ENCODE measurements at places on chromosomes 4 and X. TPM values are rescaled to one million over a fixed set of nuclear protein-coding genes. Genes with fewer than 3 reads are reported as not detected.

GRCh38 chr4:75232546-75232945 lies 281.7 kb downstream of the RCHY1 start:
- no peak for ATAC-seq

DNA sequence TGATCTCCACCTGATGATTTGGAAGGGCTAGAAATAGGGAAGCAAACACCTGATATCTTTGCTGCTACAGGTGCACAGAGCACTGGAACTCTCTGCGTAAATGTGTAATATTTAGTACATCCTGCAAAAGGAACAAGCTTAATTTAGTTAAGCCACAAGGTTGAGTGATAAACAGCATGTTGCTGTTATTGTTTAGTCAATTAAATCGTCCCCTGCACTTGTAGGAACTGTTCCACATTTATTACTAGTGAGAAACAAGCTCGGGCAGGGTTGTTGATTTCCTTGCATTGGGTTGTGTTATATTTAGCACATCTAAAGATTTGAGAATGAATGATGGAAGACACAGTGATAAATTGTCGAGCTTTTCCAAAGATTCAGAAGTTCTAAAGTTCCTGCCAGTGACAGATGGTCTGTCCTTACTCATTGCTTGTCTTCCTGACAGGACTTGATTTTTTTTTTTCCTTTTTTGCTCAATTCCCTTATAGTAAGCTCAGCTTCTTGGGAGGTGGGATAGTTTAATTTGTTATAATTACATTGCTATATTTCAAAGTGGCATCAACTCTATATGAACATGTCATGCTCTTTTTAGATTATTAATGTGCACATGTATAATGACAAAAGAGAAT lies 627.0 kb upstream of the ATOH1 start:
- ATAC-seq = no peak

- no peak for ATAC-seq
Measured at GRCh38 chr4:156771171-156771837, 200.3 kb downstream of the PDGFC start.

DNA sequence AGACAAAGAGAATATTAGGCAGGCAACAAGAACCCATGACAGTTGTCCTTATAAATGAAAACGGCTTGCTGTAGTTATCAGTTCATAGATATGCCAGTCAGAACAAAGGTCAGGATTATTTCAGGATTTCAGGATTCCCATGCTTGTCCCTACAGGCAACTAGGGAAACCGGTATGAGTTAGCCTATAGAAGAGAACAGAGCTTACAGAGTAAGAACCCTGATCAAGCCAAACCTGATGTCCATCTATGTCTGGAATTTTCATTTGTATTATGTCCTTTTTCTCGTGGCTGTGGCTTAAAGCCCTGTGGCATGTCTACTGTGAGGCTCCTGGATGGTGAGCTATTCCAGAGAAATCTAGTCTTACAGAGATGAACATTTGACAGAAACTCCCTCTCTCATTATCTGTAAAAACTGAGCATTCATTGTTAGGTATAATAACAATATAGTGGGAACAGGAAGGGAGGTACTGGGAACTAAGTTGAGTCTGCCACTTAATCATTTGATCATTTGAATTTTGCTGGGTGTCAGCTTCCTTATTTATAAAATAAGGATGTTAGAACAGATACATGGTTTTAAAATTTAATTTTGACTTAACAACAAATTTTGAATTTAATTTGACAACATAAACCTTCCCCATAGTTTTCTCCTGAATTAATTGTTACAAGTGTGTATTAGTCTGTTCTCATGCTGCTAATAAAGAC lies 129.5 kb upstream of the KLF3 start:
- no peak for ATAC-seq

DNA sequence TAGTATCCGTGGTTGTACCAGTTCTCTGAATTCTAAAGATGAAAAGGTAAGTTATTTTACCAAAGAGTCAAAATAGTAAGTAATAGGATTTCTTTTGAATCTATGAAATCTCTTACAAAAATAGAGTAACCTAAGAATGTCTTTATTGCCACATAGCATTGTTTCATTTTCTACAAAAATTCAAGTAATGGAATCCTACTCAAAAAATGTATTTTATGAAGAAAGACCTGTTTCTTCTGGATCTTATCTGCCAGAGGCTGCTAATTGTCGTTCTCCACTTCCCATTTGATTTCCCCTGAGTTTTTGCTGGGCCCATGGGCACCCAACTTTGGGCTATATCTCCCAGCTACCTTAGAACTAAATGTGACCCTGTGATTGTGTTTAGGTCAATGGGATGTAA lies 3.2 kb upstream of the OTUD4 start:
- no peak for ATAC-seq

- no peak for ATAC-seq
Measured at GRCh38 chrX:68868316-68868715, 39.5 kb downstream of the EFNB1 start.

DNA sequence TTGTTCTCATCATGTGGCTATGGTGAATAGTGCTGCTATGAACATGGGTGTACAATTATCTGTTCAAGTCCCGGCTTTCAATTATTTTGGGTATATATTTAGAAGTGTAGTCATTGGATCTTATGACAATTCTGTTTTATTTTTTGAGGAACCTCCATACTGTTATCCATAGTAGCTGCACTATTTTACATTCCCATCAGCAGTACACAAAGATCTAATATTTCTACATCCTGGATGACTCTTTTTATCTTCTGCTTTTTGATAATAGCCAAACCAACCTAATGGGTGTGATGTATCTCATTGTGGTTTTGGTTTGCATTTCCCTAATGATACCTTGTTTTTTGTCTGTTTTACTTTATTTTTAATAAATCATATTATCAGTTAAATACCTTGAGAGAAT lies 12.9 kb upstream of the IL13RA1 start:
- no peak for ATAC-seq

Gene MSX1
- total RNA-seq = not detected

Gene RENBP
- total RNA-seq = 4.9 TPM

Gene PAGE4
- total RNA-seq = not detected

Gene PRR32
- total RNA-seq = not detected

All from activated T-helper 17 cell treated with anti-CD3 and anti-CD28 coated beads, Interleukin-2, amount 50 U/mL, for 72 hours (primary cell).